Inflammatory macrophage (primary cell): ENCODE measurements at places on chromosomes 4 and X.

- no peak for DNase-seq
Measured at GRCh38 chrX:97705936-97706335, 822.2 kb downstream of the RPA4 start.

DNA sequence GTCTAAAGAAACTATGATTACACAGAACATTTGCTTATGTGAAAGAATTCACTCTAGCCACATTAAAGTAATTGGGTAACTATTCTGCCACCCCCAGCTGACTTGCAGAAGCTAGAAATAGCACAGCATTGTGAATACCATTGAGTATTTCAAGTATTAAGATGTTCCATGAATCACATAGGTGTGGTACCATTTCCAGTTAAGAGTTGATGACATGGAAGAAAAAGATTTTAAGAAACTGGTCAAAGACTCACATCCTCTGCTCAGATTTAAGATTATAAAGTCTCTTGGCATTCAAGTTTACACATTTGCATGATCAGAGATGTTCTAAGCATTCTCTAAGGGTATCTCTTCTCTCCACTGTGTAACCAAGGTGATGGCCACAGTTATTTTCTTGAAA is 287.5 kb downstream of the CAMK2D start:
- DNase-seq: peak; percentile 13

- no peak for DNase-seq
Measured at GRCh38 chrX:5490786-5491563, 737.7 kb downstream of the NLGN4X start.

- no peak for DNase-seq
Measured at GRCh38 chr4:52648836-52649235, 10.3 kb downstream of the USP46 start.

DNA sequence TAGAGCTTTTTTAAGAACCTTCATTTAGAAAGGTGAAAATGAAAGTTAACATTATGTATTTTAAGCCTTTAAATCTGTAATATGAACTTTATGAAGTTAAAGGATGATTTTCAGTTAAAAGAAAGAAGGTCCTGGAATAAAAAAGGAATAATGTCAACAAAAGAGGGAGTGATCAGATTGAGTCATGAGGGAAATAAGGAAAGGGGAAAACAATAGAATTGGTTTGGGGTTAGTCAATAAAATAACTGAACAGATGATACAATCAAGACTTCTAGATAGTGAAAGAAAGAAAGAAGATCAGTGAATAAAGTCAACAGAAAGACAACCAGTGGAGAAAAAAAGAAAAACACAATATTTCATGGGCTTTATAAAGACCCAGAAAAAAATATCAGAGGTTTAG is 291.6 kb upstream of the ARSJ start:
- no peak for DNase-seq

DNA sequence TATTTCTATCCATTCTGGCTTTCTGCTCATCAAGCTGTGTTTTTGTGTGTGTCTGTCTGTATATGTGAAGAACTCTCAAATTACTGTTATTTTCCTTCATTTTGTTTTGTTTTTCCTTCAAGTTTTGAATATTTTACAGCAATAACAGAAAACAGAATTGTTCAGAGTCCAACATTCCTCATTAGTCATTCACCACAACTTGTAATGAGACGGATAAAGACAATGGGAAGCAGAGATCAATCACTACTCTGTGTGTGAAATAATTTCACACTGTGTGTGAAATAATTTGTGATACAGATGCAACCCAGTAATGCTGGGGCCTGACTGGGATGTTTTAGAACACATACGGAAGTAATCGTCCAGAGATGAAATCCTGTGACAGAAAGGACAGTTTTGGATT is 55.2 kb downstream of the HPGD start:
- DNase-seq: no peak
